ENCODE measurements at places on chromosomes 3 and 15. TPM values are rescaled to one million over a fixed set of nuclear protein-coding genes. Genes with fewer than 3 reads are reported as not detected.
A peak's percentile ranks its signal among the peaks of the same experiment; 100 is the strongest.

- no peak overlapping the region for H3K4me3 ChIP-seq
- H3K27me3 ChIP-seq = no peaks in the 10 kb centered on the region
- no peaks in the 10 kb centered on the region for H3K4me1 ChIP-seq
- DNase-seq = no peak
- no peak overlapping the region for H3K27ac ChIP-seq
These were observed 459.4 kb downstream of the GBE1 start for GRCh38 chr3:81302045-81302444.

GRCh38 chr3:13552857-13553652 is 4.1 kb downstream of the FBLN2 start:
- no peaks in the 10 kb centered on the region for H3K4me1 ChIP-seq
- DNase-seq = no peak
- H3K4me3 ChIP-seq = peak overlapping the region; percentile 49
- no peaks in the 10 kb centered on the region for H3K36me3 ChIP-seq
- H3K27me3 ChIP-seq = no peaks in the 10 kb centered on the region
- H3K27ac ChIP-seq = peak overlapping the region; percentile 74

UBE3A gene
- 80.0 TPM for total RNA-seq

CDC25A gene
- total RNA-seq = 2.6 TPM

GRCh38 chr3:114550165-114550564 is 256.3 kb downstream of the TIGIT start:
- no peak overlapping the region for H3K27ac ChIP-seq
- H3K27me3 ChIP-seq = no peaks in the 10 kb centered on the region
- H3K36me3 ChIP-seq = no peaks in the 10 kb centered on the region
- H3K4me3 ChIP-seq = no peak overlapping the region
- DNase-seq = no peak
- no peaks in the 10 kb centered on the region for H3K4me1 ChIP-seq

- peak overlapping the region; percentile 30 for H3K4me3 ChIP-seq
- peak overlapping the region; percentile 77 for H3K27ac ChIP-seq
- H3K4me1 ChIP-seq = no peaks in the 10 kb centered on the region
- no peaks in the 10 kb centered on the region for H3K36me3 ChIP-seq
- H3K27me3 ChIP-seq = no peaks in the 10 kb centered on the region
These were observed 81.1 kb upstream of the NEO1 start for GRCh38 chr15:72970933-72971760.

DNA sequence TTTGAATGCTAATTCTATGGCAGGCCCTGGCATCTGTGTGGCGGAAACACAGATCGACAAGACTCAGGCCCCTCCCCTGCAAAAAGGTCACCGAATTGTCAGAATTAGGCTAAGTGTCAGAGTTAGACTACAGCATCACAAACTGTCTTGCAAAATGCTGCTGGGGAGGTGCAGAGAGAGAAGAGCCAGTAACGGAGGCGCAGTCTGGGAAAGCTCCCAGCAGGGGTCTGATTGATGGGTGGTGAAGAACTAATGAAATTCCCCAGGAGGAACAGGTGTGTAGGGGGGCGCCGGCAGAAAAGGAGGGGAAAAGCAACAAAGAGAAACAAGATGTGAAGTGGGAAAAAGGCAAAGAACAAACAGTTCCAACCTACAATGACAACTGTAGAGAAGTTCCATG is 72.7 kb upstream of the TAMM41 start:
- no peak overlapping the region for H3K4me3 ChIP-seq
- no peaks in the 10 kb centered on the region for H3K4me1 ChIP-seq
- H3K27ac ChIP-seq = no peak overlapping the region
- H3K36me3 ChIP-seq = no peaks in the 10 kb centered on the region

DNA sequence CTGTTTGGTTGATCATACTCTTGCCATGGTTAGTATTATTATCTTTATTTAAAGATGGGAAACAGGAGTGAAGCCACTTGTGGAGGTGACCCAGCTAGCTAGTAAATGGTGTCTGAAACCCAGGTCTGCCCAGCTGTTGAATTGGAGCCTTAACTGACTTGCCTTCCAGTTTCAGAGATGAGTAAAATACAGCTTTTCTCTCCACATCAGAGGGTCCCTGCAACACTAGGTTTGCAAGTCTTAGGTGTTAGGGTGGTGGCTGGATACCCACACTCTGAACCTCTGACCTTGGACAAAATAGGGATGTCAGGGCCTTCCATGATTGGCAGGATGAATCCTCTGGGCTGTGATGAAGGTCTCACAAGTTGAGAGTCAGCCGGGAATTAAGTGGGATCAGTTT is 4.1 kb downstream of the FLNB start:
- H3K4me1 ChIP-seq = peaks cover 8% of the 10 kb centered on the region
- H3K36me3 ChIP-seq = no peaks in the 10 kb centered on the region
- no peak for DNase-seq
- H3K27me3 ChIP-seq = no peaks in the 10 kb centered on the region
- no peak overlapping the region for H3K4me3 ChIP-seq
- H3K27ac ChIP-seq = peak overlapping the region; percentile 79

DNA sequence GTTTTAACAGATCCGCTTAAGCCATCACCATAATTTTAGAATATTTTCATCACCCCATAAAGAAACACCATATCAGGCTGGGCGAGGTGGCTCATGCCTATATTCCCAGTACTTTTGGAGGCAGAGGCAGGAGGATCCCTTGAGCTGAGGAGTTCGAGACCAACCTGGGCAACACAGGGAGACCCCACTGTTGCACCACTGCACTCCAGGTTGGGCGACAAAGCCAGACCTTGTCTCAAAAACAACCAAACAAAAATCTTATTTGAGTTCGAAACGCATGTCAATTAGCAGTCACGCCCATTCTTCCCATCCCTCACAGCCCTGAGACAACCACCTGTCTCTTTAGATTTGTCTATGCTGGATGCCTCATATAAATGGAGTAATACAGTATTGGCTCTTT is 119.9 kb downstream of the KLF13 start:
- no peak for DNase-seq
- no peaks in the 10 kb centered on the region for H3K4me1 ChIP-seq
- H3K36me3 ChIP-seq = no peaks in the 10 kb centered on the region

SKIC8 gene
- 98.8 TPM for total RNA-seq

SGO1 gene
- total RNA-seq = not detected

GRCh38 chr3:195597229-195597628 is 13.5 kb upstream of the APOD start:
- no peaks in the 10 kb centered on the region for H3K4me1 ChIP-seq
- no peaks in the 10 kb centered on the region for H3K27me3 ChIP-seq
- H3K36me3 ChIP-seq = no peaks in the 10 kb centered on the region
- peak overlapping the region; percentile 85 for H3K27ac ChIP-seq

SYNM gene
- 115 TPM for total RNA-seq

DNA sequence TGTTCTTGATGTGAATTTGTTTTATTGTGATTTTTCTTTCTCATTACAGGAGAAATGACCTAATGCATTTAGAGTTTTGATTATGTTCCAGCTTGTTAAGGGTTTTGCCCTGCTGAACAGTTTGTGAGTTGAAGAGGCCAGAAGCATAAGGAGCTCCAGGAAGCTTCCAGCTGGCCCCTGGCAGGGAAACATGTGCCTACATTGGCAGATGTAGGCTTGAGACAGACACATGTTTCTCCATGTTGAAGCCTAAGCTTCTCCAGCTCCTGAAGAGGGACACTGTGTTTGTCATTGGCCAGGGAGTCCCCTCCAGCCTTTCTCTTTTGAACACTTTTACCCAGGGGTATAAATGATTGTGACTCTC is 88.4 kb downstream of the ASB7 start:
- no peaks in the 10 kb centered on the region for H3K36me3 ChIP-seq
- H3K4me1 ChIP-seq = no peaks in the 10 kb centered on the region
- H3K27me3 ChIP-seq = no peaks in the 10 kb centered on the region

DNA sequence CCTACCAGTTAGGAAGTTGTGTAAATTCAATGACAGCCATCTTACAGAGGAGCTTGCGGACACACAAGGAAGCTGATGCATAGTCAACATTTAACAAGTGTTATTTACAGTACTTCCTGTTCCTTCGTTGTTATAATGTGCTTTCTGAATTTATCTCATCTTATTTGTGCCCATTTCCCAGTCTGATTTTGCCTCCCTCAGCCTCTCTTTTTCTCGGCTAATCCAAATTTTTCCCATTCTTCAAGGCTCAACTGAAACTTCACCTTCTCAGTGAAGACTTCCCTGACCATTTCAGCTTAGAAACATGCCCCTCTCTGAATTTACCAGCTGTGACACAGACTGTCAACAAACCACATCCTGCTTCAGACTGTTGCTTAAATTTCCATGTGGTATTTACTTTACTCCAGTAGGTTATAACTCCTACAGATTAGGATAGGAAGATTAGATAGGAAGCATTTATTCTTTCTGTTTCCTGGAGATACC is 55.7 kb upstream of the CP start:
- no peak for DNase-seq
- no peaks in the 10 kb centered on the region for H3K27me3 ChIP-seq
- no peak overlapping the region for H3K4me3 ChIP-seq
- H3K36me3 ChIP-seq = no peaks in the 10 kb centered on the region
- peak overlapping the region; percentile 53 for H3K27ac ChIP-seq
- no peaks in the 10 kb centered on the region for H3K4me1 ChIP-seq

GHSR gene
- not detected for total RNA-seq

DNA sequence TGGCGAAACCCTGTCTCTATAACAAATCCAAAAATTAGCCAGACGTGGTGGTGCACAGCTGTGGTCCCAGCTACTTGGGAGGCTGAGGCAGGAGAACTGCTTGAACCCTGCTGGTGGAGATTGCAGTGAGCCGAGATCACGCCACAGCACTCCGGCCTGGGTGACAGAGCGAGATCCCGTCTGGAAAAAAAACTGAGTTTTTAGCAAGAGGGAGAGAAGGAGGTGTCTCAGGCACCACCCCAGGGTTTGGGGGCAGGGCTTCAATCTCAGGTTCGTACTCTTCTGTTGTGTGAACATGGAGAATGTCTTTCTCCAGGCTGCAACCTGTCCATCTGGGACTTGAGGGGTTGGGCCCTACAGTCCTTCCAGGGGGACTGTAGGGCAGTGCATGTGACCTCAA is 2.7 kb downstream of the CHRNA3 start:
- H3K27me3 ChIP-seq = peaks cover 39% of the 10 kb centered on the region
- H3K27ac ChIP-seq = no peak overlapping the region
- no peaks in the 10 kb centered on the region for H3K36me3 ChIP-seq
- H3K4me1 ChIP-seq = peaks cover 3% of the 10 kb centered on the region
- no peak overlapping the region for H3K4me3 ChIP-seq

- no peaks in the 10 kb centered on the region for H3K27me3 ChIP-seq
- no peak for DNase-seq
- H3K27ac ChIP-seq = no peak overlapping the region
These were observed 155.5 kb downstream of the GOLIM4 start for GRCh38 chr3:167940241-167940640.

PCSK6 gene
- total RNA-seq = 18.0 TPM

THBS1 gene
- 623 TPM for total RNA-seq

CHST13 gene
- 0.29 TPM for total RNA-seq

ALPK3 gene
- 2.6 TPM for total RNA-seq

- no peaks in the 10 kb centered on the region for H3K27me3 ChIP-seq
- no peaks in the 10 kb centered on the region for H3K36me3 ChIP-seq
- no peak for DNase-seq
- no peak overlapping the region for H3K27ac ChIP-seq
- no peaks in the 10 kb centered on the region for H3K4me1 ChIP-seq
These were observed 41.2 kb upstream of the BCL2A1 start for GRCh38 chr15:80012060-80012726.

- peak overlapping the region; percentile 93 for H3K27ac ChIP-seq
- peaks cover 10% of the 10 kb centered on the region for H3K4me1 ChIP-seq
- peak overlapping the region; percentile 74 for H3K4me3 ChIP-seq
- H3K36me3 ChIP-seq = no peaks in the 10 kb centered on the region
- DNase-seq = no peak
These were observed 643 bp downstream of the SERINC4 start for GRCh38 chr15:43799209-43799944.

GRCh38 chr3:57659806-57660439 is 33.0 kb downstream of the DENND6A start:
- H3K4me3 ChIP-seq = no peak overlapping the region
- no peaks in the 10 kb centered on the region for H3K36me3 ChIP-seq
- H3K4me1 ChIP-seq = no peaks in the 10 kb centered on the region
- no peaks in the 10 kb centered on the region for H3K27me3 ChIP-seq

DNA sequence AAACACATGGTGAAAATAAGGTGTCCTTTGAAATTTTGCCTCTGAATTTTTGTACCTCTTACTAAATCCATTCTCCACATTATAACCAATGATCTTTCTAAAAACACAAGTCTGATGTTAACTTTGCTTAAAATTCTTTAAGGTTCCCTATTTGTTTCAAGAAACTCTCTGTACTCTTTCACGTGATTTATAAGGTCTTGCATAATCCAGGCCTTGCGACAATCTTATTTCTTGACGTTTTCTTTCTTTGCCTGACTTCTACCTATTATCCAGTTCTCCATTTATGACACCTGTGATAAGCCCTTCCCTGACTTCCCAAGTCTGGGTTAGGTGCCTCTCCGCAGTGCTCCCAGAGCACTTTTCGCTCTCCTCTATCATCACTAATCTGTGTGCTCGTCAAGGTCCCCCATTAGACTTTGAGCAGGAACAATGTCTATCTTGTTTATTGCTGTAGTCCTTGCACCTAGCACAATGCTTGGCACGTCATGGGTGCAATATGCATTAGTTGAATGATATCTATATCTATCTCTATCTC is 24.3 kb upstream of the KPNA1 start:
- no peaks in the 10 kb centered on the region for H3K36me3 ChIP-seq
- no peak overlapping the region for H3K4me3 ChIP-seq
- no peak for DNase-seq
- H3K27ac ChIP-seq = no peak overlapping the region
- H3K4me1 ChIP-seq = no peaks in the 10 kb centered on the region

ZNF710 gene
- 10.4 TPM for total RNA-seq

DNA sequence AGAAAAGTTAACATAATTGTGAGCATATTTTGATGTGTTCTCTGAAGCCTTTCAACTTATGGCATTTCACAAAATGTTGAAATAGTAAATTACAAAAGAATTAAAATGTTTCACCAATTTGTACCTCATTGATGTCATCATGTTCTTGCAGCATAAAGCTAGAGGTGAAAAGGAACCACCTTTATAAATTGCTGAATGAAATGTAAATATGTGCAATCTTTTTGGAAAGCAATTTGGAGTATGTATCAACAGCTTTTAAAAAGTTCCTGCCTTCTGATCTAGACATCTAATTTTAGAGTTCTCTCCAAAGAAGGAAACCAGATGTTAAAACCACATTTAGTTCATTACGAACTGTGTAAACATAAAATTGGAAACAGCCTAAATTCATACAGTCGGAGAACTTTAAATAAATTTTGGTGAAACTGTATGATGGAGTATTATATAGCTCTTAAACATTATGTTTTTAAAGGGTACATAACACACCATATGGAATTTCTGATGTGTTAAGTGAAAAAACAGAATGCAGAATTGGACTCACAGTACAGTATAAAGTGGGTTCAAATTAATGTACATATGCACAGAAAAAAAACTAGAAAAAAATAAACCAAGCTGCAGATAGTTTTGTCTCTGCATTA is 311.2 kb upstream of the NAALADL2 start:
- no peak overlapping the region for H3K27ac ChIP-seq
- DNase-seq = no peak
- H3K27me3 ChIP-seq = no peaks in the 10 kb centered on the region
- H3K36me3 ChIP-seq = no peaks in the 10 kb centered on the region

DNA sequence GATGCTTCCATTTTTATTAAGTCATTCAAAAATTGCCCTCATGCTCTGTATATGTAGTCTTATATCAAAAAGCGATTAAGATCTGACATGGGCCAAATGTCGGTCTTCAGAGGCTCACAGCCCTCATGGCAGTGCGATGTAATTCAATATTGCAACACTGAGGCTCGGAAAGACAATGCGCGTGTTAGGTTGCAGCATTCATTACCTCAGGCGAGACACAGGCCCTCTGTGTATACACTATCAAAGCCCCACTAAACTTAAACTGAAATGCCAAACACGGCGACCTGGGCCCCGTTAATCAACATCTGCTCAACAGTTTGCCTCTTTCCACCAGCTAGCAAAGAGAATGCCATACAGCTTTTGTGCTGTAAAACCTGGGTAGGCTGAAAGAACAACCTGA is 413.4 kb downstream of the ERC2 start:
- no peak overlapping the region for H3K4me3 ChIP-seq
- no peaks in the 10 kb centered on the region for H3K4me1 ChIP-seq
- H3K27ac ChIP-seq = no peak overlapping the region
- no peaks in the 10 kb centered on the region for H3K36me3 ChIP-seq
- DNase-seq = no peak
- H3K27me3 ChIP-seq = no peaks in the 10 kb centered on the region

All from breast epithelium (tissue), 4 donors.